ENCODE measurements at places on chromosomes 3 and 15.

GRCh38 chr15:46786590-46787285 lies 930.6 kb upstream of the SEMA6D start:
- DNase-seq: peak; percentile 4

- DNase-seq: no peak
Observed at GRCh38 chr15:90037511-90037860, 36.4 kb downstream of the ZNF710 start.

DNA sequence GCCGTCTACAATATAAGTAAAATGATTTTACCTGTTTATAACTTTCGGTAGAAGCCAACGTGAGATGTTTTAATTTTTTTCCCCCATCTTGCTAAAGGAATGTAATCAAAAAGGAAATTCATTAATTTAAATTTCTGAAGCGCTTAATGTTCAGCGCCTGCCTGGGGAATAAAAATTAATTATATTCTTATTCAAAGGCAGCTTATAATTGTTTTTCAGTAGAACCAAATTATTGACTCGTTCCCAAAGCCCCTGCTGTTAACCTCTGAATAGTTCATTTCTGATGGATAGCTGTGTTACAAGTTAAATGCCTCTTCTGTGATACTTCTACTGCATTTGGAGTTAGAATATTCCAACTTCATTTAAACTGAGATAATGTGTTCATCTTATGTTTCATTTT lies 51.6 kb downstream of the ARMC8 start:
- DNase-seq: no peak

- DNase-seq: no peak
Observed at GRCh38 chr3:169953462-169954141, 13.0 kb upstream of the SEC62 start.

DNA sequence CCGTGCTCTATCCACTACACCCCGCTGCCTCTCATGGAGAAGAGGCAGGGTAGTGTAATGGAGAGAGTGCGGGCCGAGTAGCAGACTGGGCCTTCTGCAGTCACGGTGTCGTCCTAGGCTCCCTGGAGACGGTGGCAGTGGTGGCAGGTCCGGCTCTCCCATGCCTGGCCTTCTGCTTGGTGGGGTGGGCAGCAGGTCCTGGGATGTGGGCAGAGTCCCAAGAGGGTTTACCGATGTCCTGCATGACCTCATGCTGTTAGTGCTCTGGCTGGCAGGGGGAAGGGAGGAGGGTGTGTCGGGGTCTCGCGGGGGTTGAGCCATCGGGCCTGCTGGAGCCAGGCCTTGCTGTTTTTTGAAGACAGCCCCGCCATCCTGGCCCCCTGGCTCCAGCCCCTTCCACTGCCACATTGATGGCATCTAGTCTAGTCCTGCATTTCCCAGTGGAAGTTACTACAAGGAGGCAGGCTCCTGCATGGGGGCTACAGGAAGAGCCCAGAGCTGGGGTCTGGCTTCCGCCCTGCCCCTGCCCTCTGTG lies 73.6 kb upstream of the SEC13 start:
- no peak for DNase-seq

GRCh38 chr3:168497741-168498140 lies 402.0 kb upstream of the GOLIM4 start:
- DNase-seq: no peak

DNA sequence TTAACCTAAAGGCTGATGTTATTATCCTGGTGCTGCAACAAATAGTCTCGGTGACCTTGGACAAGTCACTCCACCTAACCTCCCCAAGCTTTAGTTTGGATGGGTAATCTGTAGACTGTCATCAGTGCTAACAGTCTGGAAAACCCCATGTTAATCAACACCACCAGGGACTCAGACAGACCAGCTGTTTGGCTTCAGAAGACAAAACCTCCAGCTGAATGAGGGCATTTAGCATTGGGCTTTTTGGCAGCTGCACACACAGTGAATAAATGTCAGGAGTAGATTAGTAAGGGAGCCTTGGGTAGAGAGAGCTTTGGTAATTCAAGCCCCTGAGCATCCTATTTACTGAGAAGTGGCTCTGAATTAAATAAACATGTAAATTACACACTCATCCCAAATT lies 24.9 kb upstream of the C3orf80 start:
- DNase-seq: peak; percentile 82

- DNase-seq: no peak
Observed at GRCh38 chr3:66531256-66531655, 30.4 kb upstream of the LRIG1 start.

DNA sequence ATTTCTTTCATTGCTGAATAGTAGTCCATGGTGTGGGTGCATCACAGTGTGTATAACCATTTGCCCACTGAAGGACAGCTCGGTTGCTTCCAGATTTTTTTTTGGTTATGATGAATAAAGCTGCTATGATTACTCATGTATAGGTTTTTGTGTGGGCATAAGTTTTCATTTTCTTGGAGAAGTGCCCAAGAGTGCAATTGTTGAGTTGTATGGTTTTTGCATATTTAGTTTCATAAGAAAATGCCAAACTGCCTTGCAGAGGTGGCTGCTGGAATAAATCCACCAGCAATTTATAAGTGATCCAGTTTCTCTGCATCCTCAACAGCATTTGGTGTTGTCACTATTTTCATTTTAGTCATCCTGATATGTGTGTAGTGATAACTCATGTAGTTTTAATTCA lies 8.4 kb upstream of the SPESP1 start:
- no peak for DNase-seq

GRCh38 chr3:188940573-188940932 lies 231.2 kb upstream of the TPRG1 start:
- DNase-seq: no peak

- DNase-seq: no peak
Observed at GRCh38 chr3:156014489-156014888, 105.9 kb upstream of the KCNAB1 start.

DNA sequence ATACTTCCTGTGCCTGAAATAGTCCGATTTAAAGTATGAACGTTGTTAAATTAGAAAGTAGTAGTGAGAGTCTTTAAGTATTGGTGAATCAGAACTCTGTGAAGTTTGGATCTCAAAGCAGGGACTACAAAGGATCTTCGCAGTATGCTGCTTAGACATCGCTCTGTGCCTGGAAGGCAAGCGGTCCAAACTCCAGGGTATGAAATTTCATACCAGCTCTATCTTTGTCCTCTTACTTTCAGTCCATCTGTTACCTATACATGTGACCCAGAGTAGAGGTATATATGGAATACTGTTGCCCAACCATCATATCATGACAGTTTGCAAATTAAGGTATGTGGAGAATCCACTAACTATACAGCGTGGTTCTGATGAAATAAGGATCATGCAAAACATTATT lies 34.5 kb downstream of the VPS8 start:
- no peak for DNase-seq

DNA sequence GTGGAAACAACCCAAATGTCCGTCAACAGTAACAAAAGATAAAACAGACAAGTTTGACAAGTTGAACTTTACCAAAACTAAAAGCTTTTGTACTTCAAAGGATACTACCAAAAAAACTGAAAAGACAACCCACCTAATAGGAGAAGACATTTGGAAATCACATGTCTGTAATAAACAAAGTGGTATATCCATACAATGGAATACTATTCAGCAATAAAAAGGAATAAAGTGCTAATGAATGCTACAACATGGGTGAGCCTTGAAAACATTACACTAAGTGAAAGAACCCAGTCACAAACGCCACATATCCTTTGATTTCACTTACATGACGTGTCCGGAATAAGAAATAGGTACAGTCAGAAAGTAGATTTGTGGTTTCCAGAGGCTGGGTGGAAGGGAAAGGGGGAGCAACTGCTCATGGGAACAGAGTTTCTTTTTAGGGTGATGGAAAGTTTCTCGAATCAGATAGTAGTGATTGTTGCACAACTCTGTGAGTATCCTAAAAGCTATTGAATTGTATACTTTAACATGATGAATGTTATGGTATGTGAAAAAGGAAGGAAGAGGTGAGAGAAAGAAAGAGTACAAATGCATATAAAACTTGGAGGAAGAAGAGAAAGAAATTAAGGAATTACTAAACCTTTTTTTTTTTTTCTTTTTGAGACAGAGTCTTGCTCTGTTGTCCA lies 72.7 kb upstream of the ABHD2 start:
- DNase-seq: no peak

GRCh38 chr3:173733029-173733652 lies 335.6 kb downstream of the NLGN1 start:
- peak; percentile 44 for DNase-seq

- DNase-seq: no peak
Observed at GRCh38 chr3:153180860-153181372, 18.9 kb downstream of the RAP2B start.

GRCh38 chr15:85984241-85984640 lies 95.4 kb upstream of the AGBL1 start:
- no peak for DNase-seq

DNA sequence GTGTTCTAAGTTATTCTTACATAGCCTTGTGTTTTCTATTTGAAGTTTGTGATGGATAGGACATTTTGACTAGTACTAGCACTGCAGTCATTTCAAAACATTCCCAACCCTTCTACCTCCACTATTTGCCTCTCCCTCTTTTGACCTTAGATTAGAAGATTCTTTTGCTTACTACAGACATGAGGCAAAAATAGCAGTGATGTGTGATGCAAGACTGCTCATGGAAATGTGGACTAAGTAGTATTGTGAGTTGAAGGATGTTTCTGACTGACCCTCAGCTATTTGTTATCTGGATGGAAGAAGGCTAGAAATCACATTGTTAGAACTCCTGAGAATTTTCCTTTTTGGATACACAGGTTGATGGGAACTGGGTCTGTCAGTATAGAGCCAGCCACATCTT lies 45.9 kb downstream of the ATP2C1 start:
- DNase-seq: no peak

GRCh38 chr3:55409806-55410205 lies 77.3 kb downstream of the WNT5A start:
- no peak for DNase-seq

DNA sequence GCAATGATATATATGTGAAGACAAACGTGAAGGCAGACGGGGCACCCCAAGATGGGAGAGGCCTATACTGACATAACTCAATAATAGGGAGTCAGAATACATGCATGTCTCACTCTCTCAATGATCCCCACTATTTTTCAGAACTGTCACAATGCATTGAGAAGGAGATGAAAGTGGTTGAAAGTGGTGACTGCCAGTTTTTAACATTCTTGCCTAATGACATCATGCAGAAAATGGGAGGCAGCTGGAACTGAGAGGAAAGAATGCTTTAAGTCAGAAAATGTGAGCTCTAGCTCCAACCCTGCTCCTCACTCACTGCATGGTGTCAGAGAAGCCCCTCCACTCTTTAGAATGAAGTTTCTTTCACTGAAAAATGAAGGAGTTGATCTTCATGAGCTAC lies 55.3 kb upstream of the P2RY1 start:
- no peak for DNase-seq

DNA sequence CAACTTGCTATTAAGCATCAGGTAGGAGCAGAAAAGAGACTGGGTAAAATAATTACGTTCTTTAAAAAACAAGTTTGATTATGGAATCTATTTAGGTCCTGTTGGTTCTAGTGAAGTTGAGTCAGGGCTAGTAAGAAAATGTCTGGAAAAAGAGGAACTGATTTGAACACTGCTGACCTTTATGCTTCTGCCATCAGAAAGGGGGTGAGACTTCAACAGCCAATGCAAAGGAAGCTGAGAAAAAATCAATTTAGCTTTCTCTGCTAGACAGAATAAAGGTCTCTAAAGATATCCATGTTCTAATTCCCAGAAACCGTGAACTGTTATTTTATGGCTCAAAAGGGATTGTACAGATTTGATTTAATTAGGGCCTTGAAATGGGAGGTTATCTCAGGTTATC lies 157.5 kb downstream of the ROBO2 start:
- DNase-seq: no peak

DNA sequence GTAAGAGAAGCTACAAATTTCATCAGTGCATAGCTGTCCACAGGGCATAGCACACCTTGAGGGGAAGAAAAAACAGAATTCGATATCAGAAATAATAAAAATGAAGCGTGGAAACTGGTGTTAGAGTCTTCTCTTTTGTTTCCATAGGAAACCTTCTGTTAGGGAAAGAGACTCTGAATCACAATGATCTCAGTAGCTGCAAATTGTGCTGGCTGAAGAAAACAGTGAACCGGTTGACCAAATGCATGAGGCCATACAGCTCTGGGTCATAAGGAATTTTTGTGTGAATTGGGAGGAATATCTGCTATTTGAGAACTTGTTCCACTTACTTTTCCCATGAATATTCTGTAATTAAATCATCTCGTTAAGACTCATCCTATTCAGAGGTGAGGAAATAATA lies 580.2 kb upstream of the NECTIN3 start:
- no peak for DNase-seq

- DNase-seq: no peak
Observed at GRCh38 chr3:171847133-171847532, 4.0 kb downstream of the TMEM212 start.

DNA sequence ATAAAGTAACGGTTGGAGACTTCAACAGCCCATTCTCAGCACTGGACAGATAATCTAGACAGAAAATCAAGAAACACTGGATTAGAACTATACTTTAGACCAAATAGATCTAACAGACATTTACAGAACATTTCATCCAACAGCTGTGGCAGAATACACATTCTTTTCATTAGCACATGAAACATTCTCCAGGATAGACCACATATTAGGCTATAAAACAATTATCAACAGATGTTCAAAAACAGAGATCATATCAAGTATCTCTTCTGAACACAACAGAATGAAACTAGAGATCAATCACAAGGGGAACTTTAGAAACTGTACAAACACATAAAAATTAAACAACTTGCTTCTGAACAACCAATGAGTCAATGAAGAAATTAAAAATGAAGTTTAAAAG lies 133.3 kb downstream of the ADAM10 start:
- DNase-seq: no peak

- no peak for DNase-seq
Observed at GRCh38 chr15:36763685-36764084, 184.3 kb downstream of the CDIN1 start.

DNA sequence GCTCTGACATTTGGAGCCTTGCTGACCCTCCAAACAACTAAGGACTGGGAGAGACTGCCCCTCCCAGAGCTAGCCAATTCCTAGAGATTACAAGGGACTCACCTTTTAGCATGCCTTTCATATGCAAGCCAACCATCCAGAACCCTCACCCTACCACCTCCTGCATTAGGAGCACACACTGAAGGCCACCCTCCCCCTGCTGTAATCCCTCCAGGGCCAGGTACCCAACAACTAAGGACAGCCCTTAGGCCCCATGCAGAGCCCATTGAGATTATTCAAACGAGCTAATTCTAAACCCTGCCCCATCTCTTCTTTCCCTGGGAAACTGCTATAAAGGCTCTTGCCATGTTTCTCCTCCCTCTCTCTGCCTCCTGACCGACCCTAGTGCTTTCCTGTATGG lies 352.6 kb downstream of the ERC2 start:
- no peak for DNase-seq

DNA sequence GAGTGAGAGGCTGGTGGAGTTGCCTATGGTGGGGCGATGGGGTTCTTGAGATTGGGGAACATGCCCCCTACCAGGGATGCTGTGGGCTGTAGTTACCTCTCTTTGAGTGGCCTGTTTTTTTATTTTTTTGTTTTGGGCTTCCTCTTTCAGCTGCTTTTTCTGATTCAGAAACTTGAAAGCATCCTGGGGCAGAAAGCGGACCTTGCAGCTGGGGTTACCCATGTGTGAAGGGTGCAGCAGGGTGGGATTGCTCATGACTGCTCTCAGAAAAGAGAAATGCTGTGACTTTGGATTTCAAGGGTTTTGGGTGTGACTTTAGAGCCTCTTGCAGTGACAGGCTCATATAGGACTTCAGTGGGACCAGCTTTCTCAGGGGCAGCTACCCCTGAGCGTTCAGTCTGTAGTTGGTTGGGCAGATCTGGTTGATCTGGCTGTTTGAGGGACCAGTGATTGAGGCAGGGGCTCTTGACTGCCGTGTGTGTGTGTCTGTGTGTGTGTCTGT lies 1.8 kb downstream of the LIMD1 start:
- DNase-seq: no peak

- DNase-seq: no peak
Observed at GRCh38 chr15:97597801-97598200, 362.7 kb upstream of the ARRDC4 start.

Measured in NCI-H1105 treated with DMSO at 0.1 percent for 48 hours (cell line).